ENCODE measurements at places on chromosomes 7 and 10.
A peak's percentile ranks its signal among the peaks of the same experiment; 100 is the strongest.

DNA sequence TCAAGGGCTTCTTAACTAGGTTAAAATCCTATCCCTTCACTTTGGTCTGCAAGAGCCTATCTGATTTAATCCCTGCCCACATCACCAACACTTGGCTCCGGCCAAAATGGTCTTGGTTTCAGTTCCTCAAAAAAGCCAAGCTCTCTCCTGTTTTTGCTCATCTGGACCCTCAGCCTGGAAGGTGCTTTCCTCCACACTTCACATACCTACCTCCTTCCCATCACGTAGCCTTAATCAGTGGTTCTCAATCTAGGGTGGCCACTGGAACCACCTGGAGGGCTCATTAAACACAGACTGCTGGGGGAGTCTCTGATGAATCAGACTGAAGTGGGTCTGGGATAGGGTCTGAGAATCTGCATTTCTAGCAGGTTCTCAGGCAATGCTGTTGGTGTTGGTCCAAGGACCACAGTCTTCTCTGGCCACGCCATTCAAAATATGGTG lies 227.0 kb upstream of the AOAH start:
- H3K36me3 ChIP-seq: no peaks in the 10 kb centered on the region
- no peak overlapping the region for H3K4me3 ChIP-seq
- no peaks in the 10 kb centered on the region for H3K27me3 ChIP-seq
- H3K27ac ChIP-seq: no peak overlapping the region

- H3K27me3 ChIP-seq: no peaks in the 10 kb centered on the region
- no peaks in the 10 kb centered on the region for H3K4me1 ChIP-seq
- no peak for DNase-seq
- H3K36me3 ChIP-seq: no peaks in the 10 kb centered on the region
- no peak overlapping the region for H3K27ac ChIP-seq
- H3K4me3 ChIP-seq: no peak overlapping the region
Measured at GRCh38 chr7:4109481-4110110, 572.5 kb upstream of the FOXK1 start.

- no peaks in the 10 kb centered on the region for H3K36me3 ChIP-seq
- DNase-seq: no peak
- H3K4me1 ChIP-seq: peaks cover 6% of the 10 kb centered on the region
- H3K27me3 ChIP-seq: no peaks in the 10 kb centered on the region
Measured at GRCh38 chr7:69749994-69750393, 151.7 kb downstream of the AUTS2 start.

DNA sequence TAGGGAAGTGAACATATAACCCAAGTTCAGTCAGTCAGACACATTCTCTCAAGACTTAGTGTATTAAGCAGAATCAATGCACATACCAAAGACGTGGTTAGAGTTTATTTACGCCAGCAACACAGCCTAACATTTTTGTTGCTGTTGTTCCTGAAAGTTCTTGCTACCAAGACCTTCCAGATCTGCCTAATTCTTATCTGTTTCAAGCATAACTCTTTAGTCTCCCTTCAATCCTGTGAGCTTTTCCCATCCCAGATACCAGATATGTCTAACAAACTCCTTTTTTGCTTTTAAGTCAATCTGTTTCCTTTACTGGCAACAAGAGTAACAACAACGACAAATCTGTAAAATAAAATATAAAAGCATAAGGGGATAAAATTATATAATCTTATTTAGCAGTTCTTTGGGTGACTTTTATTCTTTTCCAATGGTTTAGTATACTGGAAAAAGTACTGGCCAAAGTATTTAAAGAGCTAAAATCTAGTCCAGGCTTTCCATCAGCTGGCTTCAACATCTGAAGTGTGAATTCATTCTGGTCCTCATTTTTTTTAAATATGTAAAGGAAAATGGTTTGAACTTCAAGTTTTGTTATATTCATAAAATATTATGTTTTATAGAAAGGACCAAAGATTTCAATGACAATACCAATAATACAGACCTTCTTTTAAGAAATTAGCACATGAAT lies 193.8 kb downstream of the IMMP2L start:
- H3K27me3 ChIP-seq: no peaks in the 10 kb centered on the region
- H3K27ac ChIP-seq: no peak overlapping the region
- no peak overlapping the region for H3K4me3 ChIP-seq
- no peaks in the 10 kb centered on the region for H3K36me3 ChIP-seq
- no peak for DNase-seq
- no peaks in the 10 kb centered on the region for H3K4me1 ChIP-seq

DNA sequence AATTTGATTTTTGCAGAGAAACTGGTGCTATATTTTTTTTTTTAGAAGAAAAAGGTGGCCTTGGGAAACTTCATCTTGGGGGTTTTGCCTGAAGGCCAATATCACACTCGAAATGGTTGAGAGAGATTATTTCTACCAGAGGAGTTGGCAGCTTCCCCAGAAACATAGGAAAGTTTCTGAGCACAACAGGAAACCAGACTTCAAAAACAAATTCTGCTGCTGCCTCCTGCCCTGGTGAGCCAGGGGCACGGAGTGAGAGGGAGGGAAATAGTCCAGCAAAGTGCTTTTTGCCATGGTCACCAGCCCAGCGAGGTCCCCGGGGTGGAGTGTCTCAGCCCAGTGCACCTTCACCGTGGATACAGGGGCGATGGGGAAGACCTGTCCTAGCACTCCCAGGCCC lies 61.1 kb downstream of the FOXI2 start:
- no peaks in the 10 kb centered on the region for H3K36me3 ChIP-seq
- no peak overlapping the region for H3K4me3 ChIP-seq
- H3K27ac ChIP-seq: no peak overlapping the region
- H3K27me3 ChIP-seq: no peaks in the 10 kb centered on the region
- no peaks in the 10 kb centered on the region for H3K4me1 ChIP-seq

DNA sequence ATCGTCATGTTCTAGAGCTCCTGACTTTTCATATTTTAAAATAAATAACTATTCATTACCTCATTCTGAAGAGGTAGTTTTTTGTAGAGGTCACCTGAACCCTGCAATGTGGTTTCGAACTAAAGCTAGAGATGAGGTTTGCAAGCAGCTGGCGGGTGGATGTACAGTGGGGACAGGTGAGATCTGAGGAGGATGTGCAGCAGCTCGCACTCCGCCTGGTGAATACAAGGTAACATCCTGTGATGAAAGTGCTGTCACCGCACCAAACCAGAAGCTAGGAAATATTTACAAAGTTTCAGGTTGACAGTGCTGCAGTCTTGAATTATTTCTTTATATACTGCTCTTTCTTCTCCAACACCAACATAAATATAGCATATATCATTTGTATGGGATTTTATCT lies 26.5 kb downstream of the NDUFB2 start:
- peaks cover 8% of the 10 kb centered on the region for H3K36me3 ChIP-seq
- DNase-seq: no peak
- no peak overlapping the region for H3K27ac ChIP-seq
- no peak overlapping the region for H3K4me3 ChIP-seq
- peaks cover 11% of the 10 kb centered on the region for H3K4me1 ChIP-seq

GRCh38 chr7:82672078-82672477 lies 228.5 kb upstream of the CACNA2D1 start:
- H3K27me3 ChIP-seq: no peaks in the 10 kb centered on the region
- no peaks in the 10 kb centered on the region for H3K36me3 ChIP-seq
- no peak overlapping the region for H3K27ac ChIP-seq
- DNase-seq: no peak

DNA sequence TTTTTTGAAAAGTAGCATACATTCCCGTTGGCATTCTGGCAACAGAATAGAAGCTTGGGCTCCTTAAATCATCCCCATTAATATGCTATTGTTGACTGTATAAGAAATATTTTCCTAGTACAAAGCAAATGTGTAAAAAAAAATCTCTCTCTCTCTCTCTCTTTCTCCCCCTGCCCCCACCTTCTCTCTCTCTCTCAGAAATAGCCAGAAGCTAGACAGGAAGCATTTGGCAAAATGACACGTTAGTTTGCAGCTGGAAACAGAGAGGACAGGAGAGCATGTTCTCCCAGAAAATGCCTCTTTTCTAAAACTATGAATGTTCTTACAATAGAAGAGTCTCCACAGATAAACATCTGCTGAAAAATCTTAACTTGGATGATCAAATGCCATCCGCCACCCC lies 59.6 kb upstream of the AKR1E2 start:
- DNase-seq: no peak
- no peaks in the 10 kb centered on the region for H3K27me3 ChIP-seq
- no peaks in the 10 kb centered on the region for H3K4me1 ChIP-seq
- H3K36me3 ChIP-seq: no peaks in the 10 kb centered on the region
- H3K27ac ChIP-seq: peak overlapping the region; percentile 5
- H3K4me3 ChIP-seq: no peak overlapping the region

DNA sequence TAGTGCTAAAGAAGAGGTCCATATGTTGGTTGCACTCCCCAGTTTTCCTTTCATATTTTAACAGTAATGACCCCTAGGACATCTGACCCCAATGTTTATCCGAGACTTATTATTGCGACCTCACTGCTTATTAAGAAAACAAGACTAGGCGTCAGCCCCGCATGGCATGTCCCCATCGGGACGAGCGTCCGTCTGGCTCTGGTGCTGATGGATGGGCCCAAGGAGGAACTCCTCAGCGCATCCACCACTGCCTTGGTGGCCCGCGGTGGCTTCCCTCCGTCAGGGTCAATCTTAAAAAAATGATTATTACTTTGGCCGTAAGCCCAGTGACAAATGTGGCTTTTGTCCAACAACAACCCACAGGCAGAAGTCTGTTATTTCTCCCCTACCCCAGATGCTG lies 40.1 kb upstream of the CXCL12 start:
- H3K4me3 ChIP-seq: no peak overlapping the region
- no peaks in the 10 kb centered on the region for H3K4me1 ChIP-seq
- H3K36me3 ChIP-seq: no peaks in the 10 kb centered on the region

DNA sequence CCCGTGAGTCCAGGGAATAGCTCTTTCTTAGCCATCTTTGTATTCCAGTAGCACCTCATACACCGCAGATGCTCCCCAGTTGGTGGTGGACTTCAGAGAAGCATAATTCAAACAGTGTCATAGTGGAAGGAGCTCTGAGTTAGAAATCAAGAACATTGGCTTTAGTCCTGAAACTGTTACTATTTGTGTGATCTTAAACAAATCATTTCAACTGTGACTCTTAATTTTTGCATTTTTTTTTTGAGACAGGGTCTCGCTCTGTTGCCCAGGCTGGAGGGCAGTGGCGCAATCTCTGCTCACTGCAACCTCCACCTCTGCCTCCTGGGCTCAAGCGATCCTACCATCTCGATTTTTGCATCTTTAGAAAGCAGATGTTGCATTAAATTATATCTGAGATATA lies 1.8 kb downstream of the BPGM start:
- H3K36me3 ChIP-seq: no peaks in the 10 kb centered on the region
- H3K27me3 ChIP-seq: no peaks in the 10 kb centered on the region
- H3K4me1 ChIP-seq: peaks cover 17% of the 10 kb centered on the region
- no peak overlapping the region for H3K27ac ChIP-seq
- no peak for DNase-seq

DNA sequence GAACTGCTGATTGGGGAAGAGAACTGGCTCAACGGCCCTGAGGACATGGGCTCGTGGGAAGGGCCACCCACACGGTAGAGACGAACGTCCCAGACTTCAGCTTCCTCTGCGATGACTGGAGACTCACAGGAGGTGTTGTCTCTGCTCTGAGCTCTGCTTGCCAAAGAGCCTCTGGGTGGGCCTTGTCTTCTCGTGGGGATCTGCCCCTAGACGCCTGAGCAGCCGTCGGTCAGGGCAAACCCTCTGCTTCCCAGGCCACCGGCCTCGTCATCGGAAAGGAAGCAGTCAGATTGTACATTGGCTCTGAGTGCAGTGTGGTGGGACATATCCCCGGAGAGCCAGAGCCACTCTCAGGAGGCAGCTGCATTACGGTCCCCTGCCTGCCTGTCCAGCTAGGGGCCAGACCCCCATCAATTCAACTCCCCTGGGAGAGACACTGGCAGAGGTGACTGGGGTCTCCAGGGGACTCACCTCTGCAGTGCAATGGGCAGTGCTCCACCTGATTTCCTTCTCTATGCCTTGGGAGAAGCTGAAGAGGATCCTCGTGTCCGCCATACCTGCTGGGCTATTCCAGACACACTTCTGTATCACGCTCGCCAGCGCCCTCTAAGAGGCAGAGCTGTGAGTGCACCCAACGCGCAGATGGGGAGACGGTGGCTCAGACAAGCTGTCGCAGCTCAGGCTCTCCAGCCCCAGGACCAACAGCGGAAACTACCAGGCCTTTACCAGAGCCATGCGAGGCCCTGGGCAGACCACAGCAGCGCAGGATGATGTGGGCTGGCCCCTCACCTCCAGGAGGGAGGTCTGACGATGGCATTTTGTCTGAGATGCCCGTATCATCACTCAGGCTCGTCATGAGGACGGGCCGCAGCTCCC lies 227.4 kb downstream of the TCERG1L start:
- H3K4me3 ChIP-seq: no peak overlapping the region
- DNase-seq: no peak
- H3K27me3 ChIP-seq: peaks cover 5% of the 10 kb centered on the region
- H3K27ac ChIP-seq: no peak overlapping the region
- H3K36me3 ChIP-seq: no peaks in the 10 kb centered on the region

DNA sequence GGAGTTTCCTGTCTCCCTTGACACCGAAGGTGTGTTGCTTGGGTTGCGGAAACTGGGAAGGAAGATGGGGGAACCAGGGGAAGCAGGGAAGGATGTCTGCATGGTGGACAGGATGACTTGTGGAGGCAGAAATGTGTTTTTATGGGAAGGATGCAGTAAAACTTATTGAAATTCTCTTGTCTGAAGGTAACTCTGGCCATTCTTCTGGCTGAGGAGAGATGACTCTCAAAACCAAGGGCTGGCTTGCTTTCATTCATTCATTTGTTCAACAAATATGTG lies 1.5 kb downstream of the UBTD1 start:
- no peaks in the 10 kb centered on the region for H3K27me3 ChIP-seq
- H3K4me1 ChIP-seq: peaks cover 34% of the 10 kb centered on the region
- peak overlapping the region; percentile 95 for H3K27ac ChIP-seq
- peaks cover 7% of the 10 kb centered on the region for H3K36me3 ChIP-seq
- no peak for DNase-seq
- H3K4me3 ChIP-seq: peak overlapping the region; percentile 100

DNA sequence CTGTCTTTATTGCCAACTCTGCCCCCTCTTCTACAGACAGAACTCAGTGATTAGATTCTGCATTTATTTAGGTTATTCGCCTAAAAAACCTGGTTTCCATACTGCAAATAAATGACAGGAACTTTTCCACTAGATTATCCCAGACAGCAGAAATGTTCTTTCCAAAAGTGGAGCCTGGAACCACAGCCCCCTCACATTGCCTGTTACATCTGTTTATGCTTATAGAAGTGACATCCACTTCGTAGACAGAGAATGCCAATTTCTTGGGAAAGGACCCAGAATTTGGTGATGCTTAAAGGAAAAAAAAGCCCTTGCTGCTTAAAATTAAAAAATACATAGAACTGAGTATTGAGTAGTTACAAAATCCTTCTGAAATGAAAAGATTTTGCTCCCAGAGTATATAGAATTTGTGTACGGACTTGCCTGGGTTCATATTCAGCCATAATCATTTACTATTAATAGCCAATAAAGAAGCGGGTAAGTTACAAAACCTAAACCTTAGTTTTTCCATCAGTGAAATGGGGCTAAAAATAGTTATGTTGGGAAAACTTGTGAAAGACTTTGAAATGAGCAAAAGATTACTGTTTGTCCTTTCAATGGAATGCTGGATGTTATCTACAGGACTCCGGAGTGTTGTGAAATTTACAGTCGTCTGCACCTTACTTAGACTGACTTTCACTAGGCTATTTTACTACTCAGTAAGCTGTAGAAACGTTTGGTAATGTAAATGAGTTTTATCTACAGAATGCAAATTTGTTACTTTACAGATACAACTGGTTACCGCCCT lies 1.1 kb upstream of the PPP1R9A start:
- DNase-seq: no peak
- no peak overlapping the region for H3K4me3 ChIP-seq
- H3K27me3 ChIP-seq: no peaks in the 10 kb centered on the region
- H3K27ac ChIP-seq: no peak overlapping the region

Data from upper lobe of right lung (tissue), 1 donor.